ENCODE measurements at places on chromosomes 13 and 19.

DNA sequence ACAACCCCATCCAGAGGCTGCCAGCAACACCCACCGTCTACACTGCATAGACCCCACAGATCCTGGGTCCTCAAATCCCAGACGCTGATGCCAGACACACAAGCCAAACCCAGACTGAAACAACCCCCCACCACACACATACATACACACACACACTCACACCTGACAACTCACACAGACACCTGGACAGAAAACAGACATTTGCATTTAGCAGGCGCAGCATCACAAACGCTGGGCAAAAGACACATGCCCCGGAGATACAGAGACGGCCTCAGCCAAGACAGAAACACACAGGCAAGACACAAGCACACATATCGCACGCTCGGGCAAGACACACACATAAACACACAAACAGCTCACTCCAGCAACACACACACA is 1.3 kb downstream of the BBC3 start:
- no peak for DNase-seq

DNA sequence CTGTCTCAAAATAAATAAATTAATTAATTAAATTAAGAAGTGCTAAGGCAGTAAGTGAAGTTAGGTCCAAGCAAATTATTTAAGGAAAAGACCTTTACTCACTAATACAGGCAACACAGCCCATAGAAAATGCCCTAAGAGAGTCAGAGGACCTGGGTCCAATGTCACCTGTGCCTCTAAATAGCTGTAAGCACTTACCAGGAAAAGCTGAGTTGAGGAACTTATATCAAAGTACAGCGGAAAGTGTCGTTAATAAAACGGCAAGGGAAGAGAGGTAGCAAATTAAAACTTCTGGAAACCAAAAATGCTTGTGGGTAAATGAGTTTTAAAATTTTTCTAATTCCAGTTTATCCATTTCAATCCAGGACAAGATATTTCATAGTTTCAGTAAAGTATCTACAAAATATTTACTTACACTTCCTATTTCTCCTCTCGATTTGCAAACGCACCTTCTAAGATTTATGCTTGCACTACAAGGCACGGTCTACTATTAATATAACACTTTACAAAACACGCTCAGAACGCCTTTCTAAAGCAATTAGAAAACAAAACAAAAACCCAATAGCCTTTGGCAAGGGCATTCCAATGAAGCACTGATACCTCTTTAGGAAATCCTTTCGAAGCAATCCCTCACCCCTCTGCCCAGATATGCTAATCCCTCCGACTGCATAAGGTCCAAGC is 963 bp downstream of the VPS36 start:
- no peak for DNase-seq

DNA sequence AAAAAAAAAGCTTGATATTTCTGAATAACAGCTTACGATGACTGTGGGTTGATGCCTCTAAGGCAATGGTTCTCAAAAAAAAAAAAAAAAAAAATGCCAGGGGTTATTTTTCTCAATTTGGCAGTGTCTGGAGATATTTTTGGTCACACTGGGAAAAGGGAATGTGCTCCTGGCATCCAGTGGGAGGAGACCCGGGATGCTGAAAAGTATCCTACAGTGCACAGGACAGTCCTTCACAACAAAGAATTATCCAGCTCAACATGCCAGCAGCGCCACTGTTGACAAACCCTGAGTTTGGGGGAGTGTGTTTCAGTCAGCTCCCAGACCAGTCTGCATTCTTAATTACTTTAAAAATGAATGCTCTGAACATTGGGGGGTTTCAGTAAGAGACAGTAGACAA is 54.5 kb downstream of the FLT3 start:
- no peak for DNase-seq

DNA sequence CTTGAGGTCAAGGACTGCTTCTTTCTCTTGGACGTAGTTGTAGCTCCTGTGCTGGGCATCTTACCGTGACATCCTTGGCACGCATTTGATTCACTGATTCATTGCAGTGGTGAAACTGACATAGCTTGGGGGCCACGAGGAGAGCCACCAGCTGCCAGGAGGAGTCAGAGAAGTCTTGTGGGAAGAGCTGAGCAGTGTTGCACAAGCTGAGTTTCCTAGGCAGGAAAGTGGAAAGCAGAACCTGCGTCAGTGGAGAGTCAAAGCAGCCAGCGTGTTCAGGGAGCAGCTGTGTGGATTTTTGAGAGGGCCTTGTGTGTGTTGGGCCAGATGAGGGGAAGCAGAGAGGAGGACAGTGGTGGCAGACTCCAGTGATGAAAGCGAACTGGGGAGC is 5.3 kb upstream of the GPR183 start:
- DNase-seq = no peak

GRCh38 chr13:105804561-105805190 is 730.8 kb downstream of the EFNB2 start:
- DNase-seq = no peak

- DNase-seq = no peak
Measured at GRCh38 chr13:25943658-25944057, 108.2 kb downstream of the SHISA2 start.

DNA sequence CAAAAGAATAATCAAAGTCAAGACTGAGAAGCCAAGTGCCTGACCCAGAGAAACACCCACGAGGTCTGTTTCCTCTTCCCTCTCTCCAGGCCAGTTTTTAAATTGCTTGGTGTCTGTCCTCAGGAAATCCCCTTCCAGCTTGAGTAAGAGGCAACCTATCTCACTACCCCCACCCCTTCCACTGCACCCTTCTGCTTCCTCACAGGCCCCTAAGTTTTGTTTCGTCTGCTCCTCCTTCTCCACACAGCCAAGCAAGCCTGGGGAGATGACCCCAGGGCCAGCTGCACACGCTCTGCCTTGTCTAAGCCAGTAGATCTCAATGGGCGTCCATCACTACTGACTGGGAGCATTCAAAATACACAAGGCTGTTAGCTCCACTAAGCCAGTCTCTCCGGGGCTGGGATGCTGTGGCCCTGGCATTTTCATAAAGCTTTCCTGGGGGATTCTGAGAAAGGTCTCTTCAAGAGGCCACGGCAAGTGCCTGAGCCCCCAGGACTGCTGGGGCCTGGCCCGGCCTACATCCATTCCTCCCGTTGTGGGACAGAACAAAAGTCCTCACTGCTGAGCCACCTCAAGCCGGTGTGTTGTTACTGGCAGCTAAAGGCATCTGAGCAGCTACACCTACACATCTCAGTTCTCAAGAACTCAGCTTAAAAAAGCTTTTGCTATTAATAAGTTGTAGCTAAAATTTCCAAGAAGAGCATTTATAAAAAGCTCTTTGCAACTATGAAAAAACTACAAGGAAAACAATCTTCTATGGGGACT is 14.9 kb upstream of the IL4I1 start:
- no peak for DNase-seq

DNA sequence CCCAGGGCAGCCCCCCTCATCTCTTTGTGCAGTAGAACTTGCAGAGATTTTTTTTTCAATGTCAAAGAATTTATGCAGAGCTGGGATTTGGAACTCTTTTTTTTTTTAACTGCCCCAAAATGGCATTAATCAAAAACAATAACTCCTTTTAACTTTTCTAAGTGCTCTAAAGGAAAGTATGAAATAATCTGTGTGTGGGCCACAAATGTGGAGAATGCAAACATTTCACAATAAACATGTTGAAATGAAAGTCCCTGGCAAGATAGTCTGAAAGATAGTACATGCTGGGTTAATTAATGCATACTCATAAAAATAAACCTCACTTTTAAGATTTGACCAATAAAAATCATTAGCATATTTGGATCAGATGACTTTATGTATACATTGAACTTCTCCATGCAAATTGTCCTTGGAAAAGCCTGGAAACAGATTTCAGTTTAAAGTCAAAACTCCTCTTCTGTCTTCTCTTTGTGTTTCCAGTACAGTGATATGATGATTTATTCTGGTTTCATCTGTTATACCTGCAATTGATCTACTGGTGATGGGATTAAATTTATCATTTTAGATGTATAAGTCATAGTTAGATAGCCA is 30.5 kb upstream of the ZNF536 start:
- DNase-seq = no peak

GRCh38 chr13:67148161-67148571 is 82.0 kb downstream of the PCDH9 start:
- DNase-seq = no peak

DNA sequence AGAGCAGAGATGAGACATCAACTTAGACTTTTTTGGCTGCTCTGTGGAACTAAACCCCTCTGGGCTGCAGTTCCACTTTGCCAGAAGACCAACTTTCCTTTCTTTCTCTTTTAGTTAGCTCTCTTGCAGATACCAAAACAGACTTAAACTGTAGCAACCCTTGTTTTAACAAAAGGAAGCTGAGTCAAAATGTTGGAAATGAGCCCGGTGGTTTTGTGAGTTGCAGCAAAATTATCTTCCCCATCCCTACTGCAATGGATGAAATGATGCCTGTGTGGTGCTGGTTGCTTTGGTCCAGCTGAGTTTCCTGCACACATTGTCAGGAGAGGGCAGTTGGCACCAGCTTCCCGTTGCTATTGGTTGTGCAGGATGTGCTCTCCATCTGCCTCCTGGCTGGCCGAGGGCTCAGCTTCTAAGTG is 115.3 kb downstream of the LRCH1 start:
- no peak for DNase-seq

GRCh38 chr13:45742985-45743384 is 40.9 kb downstream of the CBY2 start:
- DNase-seq = no peak

DNA sequence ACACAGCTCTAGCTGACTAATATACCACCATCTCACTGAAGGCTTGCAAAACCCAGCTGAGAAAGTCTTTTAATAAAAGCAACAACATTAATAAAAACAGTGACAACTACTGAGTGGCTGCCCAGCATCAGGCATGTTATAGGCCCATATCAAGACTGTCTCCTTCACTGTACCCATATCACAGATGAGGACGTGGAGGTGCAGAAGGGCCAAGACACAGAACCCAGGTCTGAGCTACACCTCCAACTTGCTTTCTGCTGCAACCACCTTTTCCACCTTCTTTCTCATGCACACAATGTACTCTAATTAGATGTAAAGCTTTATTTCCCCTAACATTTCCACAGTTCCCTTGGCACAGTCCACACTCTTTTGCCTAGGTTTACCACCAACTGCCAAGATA is 10.7 kb upstream of the MED26 start:
- no peak for DNase-seq

DNA sequence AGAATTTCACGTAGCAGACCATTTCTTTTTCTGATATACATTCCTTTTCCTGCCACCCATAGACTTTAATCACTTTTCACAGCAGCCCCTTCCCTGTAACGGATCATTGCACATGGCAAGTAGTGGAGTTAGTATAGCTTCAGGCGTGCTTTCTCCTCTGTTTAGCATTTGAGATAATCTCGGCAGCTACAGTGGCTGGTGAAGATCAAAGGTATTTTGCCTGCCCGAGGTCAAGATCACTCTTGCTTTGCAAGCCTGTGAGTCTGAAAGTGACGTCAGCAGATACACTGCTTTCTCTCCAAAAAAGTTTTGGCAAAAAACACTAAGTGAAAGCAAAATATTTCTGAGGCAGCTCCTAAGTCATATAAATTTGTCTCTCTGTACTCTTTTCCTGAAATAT is 260.0 kb downstream of the NDFIP2 start:
- DNase-seq = no peak

- DNase-seq = no peak
Measured at GRCh38 chr13:20487927-20488326, 37.7 kb downstream of the CRYL1 start.

- DNase-seq = no peak
Measured at GRCh38 chr13:26867451-26868091, 107.0 kb upstream of the GPR12 start.

GRCh38 chr13:105878119-105878700 is 657.3 kb downstream of the EFNB2 start:
- no peak for DNase-seq

DNA sequence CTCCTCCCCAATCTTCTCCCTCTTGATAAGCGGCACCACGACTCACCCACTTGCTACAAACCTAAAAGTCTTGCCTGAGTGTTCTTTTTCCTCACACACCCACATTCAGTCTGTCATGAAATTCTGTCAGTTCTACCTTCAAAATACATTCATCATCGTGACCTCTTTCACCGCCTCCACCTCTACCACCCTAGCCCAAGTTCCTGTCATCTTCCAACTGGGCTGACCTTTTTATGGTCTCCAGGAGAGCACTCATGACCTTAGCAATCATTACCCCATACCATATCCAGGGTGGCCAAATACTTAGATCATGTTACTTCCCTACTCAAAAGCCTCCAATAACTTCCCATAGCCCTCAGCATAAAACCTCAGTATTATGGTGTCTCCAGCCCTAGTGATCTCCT is 110.4 kb upstream of the TSC22D1 start:
- no peak for DNase-seq

GRCh38 chr19:39377373-39378362 is 13.2 kb downstream of the PAF1 start:
- DNase-seq = no peak

DNA sequence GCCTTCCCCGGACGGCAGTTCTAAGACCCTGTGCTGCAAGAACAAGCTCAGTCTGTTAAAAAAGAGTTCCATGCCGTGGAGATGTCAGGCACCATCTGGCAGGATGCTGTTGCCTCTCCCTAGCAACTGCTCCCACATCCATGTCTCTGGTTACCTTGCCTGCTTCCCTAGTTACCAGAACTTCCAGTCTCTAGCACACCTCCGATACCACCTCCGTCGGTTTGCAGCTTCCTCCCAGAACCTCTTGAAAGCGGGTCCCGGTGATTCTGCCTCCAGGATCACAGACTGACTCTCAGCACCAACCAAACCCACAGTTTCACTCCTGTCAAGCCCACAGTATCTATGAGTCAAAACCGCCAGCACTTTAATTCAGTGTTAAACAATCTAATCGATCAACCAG is 55.4 kb downstream of the KCTD12 start:
- DNase-seq = no peak

DNA sequence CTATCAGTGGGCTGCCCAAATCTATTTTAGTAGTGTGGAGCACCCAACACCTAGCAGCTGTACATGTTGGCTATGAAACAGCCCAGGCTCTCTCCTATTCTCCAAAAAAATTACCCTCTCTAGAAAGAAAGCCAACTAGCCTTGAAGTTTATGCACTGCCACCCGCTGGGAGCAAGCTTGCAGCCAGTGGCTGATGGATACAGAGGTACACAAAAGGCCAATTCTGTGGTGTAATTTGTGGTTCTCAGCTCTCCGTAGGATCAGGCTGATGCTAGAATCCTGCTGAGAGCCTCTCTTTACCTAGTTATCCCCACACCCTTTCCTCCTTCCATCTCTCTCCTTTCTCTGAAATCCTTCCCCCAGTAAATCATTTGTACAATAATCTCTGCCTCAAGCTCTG is 1120.7 kb downstream of the DIAPH3 start:
- peak; percentile 20 for DNase-seq

GRCh38 chr13:98181111-98181815 is 4.2 kb upstream of the RNF113B start:
- DNase-seq = no peak

DNA sequence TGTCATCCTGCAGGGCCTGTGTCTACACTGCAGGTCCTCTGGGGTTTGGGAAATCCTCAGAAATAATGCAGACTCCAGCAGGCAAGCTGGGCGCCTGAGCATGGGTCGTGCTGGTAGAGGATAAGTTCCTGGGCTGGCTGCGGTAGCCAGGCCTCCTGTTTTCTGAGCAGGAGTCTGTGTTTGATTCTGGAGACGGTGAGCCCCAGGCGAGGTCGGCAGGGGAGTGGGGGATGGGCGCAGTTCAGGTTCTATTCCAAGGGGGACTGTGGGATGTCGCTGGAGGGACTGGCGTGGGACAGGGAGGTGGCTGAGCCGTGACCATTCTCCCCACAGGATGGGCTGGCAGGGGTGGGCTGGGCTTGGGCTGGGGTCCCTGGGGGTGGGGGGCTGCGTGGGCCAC is 154.7 kb downstream of the KDM4B start:
- no peak for DNase-seq

All from NCI-H2107 (cell line).